Diencephalon (tissue), 1 donor: ENCODE measurements at places on chromosomes 6 and 20. TPM values are rescaled to one million over a fixed set of nuclear protein-coding genes. Genes with fewer than 3 reads are reported as not detected.

Gene TNXB
- 6.0 TPM for total RNA-seq

Gene CDYL
- 40.4 TPM for total RNA-seq

Gene NKAPL
- total RNA-seq = 4.6 TPM

Gene CRIP3
- total RNA-seq = 6.7 TPM

Gene HECA
- 46.1 TPM for total RNA-seq

Gene SLC22A16
- not detected for total RNA-seq
